ENCODE measurements at places on chromosomes 4 and X.

GRCh38 chr4:174882317-174882992 lies 35.7 kb upstream of the ADAM29 start:
- no peak for DNase-seq

GRCh38 chr4:128830906-128831503 lies 21.5 kb downstream of the JADE1 start:
- no peak for DNase-seq

- DNase-seq = no peak
Observed at GRCh38 chr4:155161357-155161756, 47.1 kb upstream of the NPY2R start.

GRCh38 chrX:154379569-154379951 lies 465 bp downstream of the EMD start:
- DNase-seq = no peak

DNA sequence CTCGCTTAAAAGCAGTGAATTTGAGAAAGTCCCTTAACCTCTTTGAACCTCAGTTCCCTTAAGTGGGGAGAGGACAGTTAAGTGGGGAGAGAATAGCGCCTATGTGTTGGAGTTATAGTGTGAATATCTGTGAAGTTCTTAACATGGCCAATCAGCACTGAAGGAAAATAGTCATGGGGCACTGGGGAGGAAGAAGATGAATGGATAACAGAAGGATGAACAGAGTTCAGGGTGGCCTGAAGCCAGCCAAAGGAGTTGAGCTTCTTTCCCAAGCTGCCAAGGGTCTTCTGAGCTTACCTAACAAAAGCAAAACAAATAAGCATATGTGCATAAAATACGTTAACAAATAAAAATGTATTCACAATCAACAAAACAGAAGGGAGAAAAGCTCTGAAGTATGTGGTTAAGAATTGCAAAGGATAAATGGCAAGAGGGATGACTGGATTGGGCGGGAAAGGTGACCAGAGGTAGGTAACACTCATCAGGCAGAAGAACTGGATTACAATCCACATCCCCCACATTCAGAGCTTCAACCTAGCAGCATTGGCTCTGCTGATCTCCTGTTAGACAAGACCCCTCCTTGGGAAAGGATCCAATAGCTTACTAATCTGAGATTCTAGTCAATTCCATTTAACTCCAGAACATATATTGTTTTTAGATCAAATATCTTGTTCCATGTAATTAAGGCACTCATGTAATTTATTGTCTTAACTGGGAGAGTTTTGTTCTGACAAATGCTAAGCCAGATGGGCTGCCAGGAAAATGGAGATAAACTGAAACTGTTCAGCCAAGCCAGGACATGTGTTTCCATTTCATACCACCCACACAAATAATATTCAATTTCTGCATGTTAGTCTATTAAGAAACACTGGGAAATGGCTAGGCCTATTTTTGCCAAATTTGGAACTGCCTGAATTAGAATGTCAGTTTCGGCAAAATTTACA lies 221.2 kb downstream of the LDB2 start:
- peak; percentile 54 for DNase-seq

DNA sequence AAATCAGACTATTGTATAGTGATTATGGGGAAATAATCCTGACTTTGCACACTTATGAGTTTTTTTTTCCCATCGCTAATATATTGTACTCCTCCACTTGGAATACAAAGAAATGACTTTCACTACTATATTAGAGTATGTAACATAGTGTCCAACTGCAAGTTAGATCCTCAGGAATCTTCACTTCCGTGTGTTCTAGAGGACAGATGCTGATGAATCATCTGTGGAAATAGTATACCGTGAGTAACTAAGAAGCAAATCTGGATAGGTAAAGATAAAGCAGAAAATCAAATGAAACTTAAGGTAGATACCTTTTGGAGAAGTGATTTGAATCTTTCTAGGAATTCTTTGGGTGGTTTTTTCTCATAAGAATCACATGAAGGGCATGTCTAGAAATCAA lies 8.3 kb downstream of the IL21 start:
- DNase-seq = no peak

- peak; percentile 48 for DNase-seq
Observed at GRCh38 chrX:17441965-17442364, 67.0 kb downstream of the NHS start.

DNA sequence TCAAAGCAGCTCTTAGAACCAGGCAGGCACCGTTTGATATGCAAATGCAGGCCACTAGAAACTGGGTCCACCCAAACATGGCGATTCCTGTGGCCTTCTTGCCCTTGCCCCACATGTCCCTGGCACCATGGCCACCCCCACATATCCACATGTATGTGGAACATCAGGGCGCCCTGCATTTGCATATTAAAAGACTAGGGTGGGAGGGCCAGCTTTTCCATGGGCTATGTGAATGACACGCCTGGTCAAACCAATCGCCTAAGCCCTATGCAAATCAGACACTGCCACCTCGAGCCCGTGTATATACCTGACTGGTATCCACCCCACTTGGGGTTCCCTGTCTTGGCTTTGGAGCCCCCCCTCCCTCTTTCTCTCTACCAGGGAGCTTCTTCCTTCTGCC lies 107.0 kb downstream of the ABLIM2 start:
- DNase-seq = no peak

DNA sequence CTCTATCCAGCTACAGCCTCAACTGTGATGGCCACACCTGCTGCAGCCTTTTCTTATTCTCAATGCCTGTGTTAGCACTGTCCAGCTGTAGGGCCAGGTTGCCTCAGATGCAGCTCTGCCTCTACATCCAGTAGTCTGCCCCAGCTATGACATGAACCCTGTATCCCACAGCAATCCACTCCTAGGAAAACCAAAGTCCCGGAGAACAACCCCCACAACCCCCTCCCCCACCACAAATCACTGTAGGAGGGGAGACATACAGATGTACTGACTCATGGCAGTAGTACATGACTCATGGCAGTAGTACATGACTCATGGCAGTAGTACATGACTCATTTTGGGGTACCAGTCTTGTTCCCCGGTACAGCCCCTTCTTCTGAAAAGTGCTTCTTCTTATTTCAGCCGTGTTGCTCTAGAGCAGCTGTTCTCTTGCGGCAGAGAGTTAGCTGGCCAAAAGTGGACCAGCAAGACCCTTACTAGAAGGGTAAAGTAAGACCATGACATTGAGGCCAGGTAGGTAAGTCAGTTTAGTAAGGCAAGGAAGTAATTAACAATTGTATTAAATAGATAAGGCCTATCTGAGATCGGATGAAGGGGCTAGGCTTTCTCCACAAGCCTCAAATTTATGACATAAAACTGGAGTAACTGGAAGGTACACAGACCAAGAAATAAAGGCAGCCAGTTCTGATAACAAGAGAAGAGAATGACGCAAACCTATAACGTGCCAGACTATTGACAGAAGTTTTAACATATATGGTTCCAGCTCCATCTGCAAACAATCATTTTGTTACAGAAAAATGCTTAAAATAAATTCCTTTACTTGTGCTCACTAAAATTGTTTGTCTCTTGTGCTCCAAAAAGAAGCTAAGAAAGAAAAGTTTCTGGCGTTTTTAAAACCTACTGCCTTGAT lies 221.4 kb downstream of the TACR3 start:
- DNase-seq = peak; percentile 38

DNA sequence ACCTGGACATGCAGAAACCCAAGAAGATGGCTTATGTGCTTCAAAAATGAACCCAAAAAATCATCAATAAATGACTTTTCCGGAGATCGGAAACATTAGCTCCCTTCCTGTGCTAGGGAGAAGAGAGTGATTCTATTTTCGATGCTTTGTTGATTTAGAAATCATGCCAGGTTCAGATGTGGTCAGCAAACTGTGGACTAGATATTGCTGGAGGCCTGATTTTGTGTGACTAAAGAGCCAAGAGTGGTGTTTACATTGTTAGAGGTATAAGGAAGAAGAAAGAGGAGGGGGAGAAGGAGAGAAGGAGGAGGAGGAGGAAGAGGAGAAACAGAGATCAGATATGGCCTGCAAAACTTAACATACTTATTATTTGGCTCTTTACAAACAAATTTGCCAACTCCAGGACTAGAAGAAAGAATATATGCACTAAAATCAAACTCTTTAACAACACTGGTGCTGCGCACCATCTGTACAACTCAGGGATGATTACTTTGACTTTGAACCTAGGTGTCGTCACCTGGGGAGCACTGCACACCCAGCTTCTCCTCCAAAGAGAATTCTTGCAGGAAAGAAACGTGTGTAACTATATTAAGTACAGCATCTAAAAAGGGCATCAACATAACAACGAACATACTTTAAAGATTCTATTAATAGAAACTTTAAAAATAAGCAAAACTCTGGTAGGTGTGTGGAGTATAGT lies 664.9 kb upstream of the LCORL start:
- no peak for DNase-seq

- DNase-seq = no peak
Observed at GRCh38 chrX:96791559-96791958, 92.1 kb upstream of the RPA4 start.

DNA sequence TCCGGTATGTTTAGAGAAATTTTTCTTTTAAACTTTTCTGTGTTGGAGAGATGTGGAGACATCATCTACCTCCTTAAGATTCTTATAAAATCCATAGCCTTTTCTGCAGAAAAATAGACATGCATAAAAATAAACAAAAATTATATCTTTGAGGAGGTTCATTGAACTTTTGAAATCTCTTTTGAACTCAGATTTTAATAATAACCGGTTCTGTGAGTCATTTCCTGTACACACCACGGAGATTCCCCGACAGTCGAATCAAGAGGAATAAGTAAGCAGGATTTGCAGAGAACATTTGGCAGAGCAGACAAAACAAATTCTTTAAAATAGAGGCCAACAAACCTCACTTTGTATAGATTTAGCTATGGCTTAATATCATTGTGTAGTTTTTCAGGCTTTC lies 918.7 kb upstream of the POU3F4 start:
- DNase-seq = no peak

DNA sequence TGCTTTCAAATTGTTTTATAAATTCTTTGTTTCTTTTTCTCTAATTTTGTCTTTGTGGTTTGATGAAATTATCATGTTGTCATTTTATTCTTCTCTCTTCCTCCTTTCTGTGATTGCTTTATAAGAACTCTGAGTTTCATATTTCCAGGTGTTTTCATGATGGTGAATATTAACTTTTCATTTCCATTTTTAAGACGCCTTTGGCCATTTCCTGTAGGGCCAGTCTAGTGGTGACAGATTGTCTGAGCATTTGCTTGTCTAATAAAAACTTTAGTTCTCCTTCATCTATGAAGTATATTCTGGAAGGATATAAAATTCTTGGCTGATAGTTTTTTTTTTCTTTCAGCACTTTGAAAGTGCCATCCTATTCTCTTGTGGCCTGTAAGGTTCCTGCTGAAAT lies 128.1 kb downstream of the FAM13A start:
- DNase-seq = no peak

DNA sequence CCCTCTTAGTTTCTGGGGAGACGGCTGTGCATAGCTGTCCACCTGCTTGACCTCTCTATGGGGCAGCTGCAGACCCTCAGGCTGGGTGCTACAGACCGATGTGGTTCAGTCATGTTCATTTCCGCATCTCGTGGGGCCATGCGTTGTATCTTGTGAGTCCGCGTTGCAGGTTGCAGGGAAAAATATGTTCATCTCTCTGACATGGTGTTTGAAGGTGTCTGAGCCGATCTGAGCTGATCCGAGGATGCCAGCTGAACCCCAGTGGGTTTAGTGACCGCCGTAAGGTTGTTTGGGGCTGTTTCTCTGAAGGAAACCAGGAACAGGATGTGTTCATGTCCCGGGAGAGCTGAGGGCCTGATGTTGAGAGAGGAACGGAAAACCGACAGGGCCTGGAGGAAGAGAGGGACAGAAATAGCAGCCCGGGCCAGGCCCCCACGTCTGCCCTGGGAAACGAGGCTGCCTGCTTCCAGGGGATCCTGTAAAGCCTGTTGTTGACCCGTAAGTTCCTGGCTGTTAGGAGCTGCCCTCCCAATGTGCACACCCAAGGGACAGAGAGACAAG lies 9.8 kb upstream of the P2RY8 start:
- no peak for DNase-seq

- no peak for DNase-seq
Observed at GRCh38 chrX:22594766-22595165, 322.1 kb downstream of the CBLL2 start.

GRCh38 chr4:120853161-120853935 lies 69.2 kb downstream of the PRDM5 start:
- peak; percentile 39 for DNase-seq

GRCh38 chrX:68536429-68536828 lies 37.6 kb downstream of the YIPF6 start:
- no peak for DNase-seq

GRCh38 chr4:25096251-25096980 lies 63.8 kb downstream of the SEPSECS start:
- no peak for DNase-seq

DNA sequence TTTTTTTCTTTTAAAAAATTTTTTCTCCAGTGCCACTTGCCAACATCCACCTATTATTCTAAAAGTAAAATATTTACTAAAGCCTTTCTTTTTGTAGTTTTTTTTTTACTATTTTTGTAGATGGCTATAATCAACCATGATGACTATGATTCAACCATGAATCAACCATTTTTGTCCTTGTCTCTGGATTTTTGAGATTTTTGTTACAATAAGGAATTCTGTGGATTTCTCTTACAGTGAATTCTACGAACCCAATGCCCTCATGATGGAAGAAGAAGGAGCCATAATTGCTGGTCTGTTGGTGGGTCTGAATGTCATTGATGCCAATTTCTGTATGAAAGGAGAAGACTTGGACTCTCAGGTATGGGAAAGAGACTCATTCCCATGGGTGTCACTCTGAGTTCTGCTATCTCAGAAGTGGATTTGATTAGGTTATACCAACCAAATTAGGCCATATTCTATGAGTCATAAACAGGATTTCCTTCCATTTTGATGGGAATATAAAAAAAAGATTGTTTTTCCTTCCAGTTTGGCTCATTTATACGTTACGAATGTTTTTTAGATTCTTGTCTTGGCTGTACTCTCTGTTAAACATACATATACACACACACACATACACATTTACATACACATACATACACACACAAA lies 46.7 kb downstream of the RUFY3 start:
- DNase-seq = no peak

DNA sequence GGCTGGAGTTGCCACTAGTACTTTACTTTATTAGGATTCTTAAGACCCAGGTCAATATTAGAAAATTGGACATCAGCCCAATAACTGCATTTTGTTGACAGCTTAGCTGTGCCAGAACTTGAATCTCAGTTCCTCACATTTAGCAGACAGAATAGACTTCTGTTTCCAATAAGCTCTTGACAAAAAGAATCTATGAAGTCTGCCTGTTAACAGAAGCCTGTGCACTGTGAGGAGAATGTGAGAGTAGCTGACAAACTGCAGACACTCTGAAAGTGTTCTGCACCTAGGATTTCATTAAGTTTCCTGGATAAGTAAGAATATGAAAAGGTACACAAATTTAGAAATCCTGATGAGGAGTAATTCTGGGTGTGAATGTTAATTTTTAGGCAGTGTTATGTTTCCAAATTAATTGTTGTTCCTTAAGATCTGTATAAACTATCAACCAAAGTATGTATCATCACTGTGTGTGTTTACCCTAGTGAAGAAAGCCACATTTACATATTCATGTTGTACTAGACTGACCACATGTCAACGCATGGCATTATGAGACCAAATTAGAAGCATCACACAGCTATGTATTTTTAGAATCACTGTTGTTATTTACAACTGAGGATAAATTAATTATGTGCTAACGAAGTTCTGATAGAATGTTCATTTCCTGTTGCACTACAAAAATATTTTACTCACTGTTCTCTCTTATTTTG lies 756.4 kb upstream of the IGFBP7 start:
- DNase-seq = no peak

Data from GM03348 (cell line).